ENCODE measurements at places on chromosomes 1 and 21.

- DNase-seq = no peak
Measured at GRCh38 chr1:174775621-174776020, 224.1 kb upstream of the CACYBP start.

GRCh38 chr1:93171549-93172034, 8.6 kb downstream of the TMED5 start:
- DNase-seq = no peak

DNA sequence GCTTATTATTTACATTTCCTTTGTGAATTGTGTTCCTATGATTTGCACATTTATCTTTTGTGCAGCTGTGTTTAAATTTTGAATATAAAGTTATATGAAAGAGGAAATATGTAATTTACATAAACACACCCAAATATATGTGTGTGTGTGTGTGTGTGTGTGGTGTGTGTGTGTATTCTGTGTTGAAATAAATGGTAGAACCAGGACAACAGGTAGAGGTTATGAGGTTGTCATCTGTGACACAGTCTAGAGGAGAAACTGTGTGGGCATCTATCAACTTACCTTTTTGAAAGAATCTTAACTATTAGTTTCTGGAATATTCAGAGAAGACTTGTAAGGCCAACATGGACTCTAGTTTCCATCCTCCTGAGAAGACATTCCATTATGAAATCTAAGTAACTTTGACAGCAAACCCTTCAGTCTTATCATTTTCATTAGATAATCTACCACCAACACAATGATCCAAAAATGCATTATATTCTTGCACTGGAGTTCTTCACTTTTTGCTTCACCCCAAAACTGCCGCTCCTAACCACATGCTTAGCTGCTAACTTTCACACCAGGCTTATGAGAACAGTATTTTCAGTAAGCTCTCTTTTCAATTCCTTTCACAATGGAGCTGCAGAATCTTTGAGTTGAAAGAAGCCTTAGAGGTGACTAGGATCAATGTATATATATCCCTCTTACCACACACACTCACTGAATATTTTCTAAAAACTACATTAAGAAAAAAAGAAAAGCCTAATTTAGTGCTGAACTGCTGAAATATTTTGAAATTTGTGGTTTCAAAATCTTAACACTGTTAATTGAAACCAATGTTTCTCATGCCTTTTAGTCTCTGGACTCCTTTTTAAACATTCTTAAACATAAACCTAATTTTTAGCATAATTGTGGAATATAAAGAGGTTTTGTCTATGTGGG, 21.8 kb downstream of the PTPRC start:
- DNase-seq = no peak

DNA sequence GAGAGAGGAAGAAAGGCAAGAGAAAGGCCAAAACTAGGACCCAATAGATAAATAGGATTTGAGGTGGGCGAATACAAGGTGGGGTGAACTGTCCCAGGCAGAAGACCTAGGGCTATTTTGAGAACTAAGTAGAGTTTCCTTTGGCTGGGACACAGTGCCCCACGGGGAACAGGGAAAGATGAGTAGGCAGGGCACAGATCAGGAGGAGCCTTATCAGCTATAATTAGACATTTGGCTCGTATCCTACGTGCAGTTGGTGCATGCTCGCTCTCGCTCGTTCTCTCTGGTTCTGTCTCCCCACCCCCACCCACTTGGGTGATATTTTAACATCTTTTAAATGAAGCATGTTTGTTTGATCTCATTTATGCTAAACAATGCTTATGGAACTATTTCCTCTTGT, 235.0 kb upstream of the JUN start:
- DNase-seq = no peak

DNA sequence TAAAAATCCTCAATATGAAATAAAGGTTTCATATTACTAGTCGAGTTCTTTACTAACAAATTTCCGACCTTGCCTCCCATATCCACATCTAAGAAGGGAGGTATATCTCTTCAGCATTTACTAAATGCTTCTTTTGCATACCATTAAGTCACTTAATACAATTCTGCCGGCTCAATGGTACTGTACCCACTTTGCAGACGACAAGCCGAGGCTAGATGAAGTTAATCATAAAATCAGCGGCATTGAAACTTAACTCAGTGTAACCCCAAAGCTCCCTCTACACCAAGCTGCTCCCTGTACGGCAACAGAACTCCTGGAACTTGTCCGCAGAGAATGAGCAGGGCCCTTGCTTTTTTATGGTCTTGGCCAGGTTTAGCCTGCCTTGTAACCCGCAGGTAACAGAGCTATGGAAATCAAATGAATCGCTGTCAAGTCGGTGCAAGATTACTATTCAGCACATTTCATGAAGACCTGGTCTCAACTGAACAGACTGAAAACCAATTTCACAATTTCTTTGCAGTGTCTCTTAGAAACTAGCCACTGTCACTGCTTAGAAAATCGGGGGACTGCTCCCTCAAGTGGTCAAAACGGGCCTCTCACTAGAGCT, 738 bp downstream of the INTS7 start:
- no peak for DNase-seq

GRCh38 chr1:152487871-152488270, 22.7 kb upstream of the LCE5A start:
- DNase-seq = no peak

GRCh38 chr1:76494807-76495206, 372.5 kb upstream of the ST6GALNAC5 start:
- no peak for DNase-seq

DNA sequence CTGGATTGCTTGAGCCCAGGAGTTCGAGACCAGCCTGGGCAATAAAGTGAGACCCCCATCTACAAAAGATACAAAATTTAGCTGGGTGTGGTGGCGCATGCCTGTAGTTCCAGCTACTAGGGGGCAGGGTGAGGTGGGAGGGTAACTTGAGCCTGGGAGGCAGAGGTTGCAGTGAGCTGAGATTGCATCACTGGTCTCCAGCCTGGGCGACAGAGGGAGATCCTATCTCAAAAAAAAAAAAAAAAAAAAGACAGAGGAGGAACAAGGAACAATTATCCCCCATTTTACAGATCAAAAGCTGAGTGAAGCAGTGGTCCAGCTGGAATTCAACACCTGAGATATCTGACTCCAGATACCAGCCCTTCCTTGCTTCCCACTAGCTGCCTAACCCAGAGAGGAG, 34.8 kb downstream of the L1TD1 start:
- no peak for DNase-seq

- DNase-seq = peak; percentile 9
Measured at GRCh38 chr1:111656086-111657017, 36.8 kb downstream of the RAP1A start.

GRCh38 chr1:119790451-119791198, 20.6 kb downstream of the REG4 start:
- DNase-seq = no peak

GRCh38 chr1:47659146-47659545, 221.3 kb downstream of the FOXD2 start:
- no peak for DNase-seq

DNA sequence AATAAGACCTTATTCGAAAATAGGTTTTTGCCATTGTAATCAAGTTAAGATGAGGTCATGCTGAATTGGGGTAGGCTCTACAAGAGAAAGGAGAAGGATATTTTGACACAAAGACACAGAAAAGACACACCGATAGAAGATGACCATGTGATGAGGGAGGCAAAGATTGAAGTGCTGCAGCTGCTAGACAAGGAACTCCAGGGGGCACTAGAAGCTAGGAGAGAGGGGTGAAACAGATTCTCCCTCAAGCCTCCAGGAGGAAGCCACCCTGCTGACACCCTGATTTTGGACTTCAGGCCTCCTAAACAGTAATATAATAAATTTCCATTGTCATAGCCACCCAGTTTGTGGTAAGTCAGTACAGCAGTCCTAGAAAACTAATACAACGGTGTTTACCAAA, 506.8 kb upstream of the CAMK1G start:
- no peak for DNase-seq

- no peak for DNase-seq
Measured at GRCh38 chr1:8089535-8090228, 63.6 kb upstream of the ERRFI1 start.

- DNase-seq = no peak
Measured at GRCh38 chr1:27979151-27979858, 19.5 kb downstream of the XKR8 start.

- DNase-seq = no peak
Measured at GRCh38 chr1:53577761-53578100, 118.5 kb downstream of the DMRTB1 start.

- DNase-seq = no peak
Measured at GRCh38 chr1:221251580-221251979, 372.3 kb downstream of the HLX start.

DNA sequence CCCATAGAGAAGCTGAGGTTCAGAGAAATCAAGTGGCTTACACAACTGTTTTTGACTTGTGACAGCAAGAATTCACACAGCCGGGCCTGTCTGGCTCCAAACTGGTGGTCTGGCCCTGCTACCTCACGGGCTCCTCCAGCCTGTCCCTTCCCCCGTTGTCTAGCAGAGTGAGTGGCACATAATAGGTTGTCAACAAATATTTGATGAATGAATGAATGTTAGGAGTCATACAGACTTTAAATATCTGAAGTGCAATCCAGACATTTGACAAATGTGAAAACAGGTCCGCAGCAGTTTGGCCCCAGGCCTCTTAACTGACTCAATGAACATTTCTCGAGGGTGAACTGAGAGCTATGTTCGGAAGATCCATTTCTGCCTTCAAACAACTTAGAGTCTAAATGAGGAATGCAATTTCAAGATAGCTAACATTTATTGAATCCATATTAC, 1.1 kb upstream of the RHOC start:
- DNase-seq = no peak

DNA sequence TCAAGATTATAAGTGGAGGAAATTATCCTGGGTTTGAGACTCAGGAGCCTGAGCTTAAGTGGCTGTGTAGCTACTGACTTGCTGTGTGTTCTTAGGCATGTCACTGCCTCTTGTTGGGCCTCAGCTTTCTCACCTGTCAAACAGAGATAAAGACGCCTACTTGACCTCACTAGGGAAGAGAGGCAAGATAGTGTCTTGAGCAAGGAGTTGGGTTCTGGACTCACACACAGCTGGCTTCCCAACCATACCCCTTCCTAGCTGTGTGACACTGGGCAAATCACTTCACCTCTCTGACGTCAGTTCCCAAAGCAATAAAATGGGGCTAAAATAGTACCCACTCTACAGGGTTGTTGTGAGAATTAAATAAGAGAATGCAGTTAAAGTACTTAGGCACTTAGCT, 11.6 kb upstream of the EPB41 start:
- DNase-seq = no peak

DNA sequence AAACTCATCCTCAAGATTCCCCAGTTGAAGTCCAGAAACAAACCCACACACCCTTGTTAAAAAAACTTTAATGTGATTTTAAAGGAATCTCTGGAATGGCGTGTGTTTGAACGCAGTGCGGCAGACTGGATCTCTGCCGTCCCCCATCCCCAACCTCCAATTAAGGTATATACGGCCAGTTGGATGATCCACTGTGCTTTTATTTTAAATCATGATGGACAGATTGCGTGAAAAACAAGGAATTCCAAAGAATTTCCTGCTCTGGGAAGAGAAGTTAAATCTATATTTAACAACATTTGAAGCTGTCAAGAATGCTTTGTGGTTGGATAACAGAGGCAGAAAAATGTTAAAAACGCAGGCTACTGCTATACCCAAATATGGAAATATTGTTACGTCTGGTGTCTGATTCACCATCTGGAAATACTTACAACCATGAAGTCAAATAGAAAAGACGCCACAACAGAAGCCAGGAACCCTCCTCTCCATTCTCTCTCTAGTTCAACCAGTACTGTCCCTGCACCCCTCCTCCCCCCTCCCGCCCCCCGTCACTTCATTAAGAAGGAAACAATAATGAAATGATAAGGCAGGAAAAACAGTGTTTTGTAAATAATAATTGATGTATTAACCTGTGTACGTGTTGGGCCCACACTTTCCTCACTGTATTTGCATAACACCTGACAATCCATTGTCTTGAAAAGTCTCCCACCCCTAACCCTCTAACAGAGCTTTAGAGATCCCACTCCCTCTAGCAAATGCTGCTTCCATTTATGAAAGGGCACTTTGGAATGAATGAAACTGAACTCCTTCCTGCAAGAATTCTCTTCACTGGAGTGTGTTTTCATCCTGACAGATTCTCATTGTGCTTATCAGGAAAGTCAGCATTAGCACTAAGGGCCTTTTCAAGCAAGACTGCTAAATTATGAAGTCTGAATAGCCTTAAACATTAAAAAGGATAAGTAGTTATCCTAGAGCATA, 2.0 kb upstream of the CCN1 start:
- no peak for DNase-seq

GRCh38 chr1:27863538-27863915, 8.8 kb upstream of the THEMIS2 start:
- DNase-seq = no peak

GRCh38 chr1:47921935-47922415, 75.2 kb downstream of the TRABD2B start:
- no peak for DNase-seq

- DNase-seq = peak; percentile 90
Measured at GRCh38 chr1:154335025-154335714, 9.8 kb downstream of the ATP8B2 start.

DNA sequence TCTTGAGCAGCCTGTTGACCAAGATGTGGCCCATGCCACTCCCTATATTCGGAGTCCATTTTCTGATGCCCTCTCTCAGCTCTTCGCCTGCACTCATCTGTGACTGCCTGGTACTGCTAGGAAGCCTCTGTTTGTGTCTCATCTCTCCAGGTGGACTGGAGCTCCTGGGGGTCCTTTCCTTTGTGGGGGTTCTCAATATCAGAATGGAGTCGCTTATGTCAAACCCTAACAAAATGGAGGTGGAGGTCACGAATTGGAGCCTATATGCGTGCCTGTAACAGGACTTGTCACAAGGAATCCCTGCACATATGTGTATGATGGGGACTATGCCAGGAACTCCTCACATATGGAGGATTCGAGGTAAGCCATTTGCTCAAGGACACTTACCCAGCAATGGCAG, 46.7 kb upstream of the ATP5PO start:
- no peak for DNase-seq

GRCh38 chr1:58753431-58753866, 30.4 kb downstream of the JUN start:
- no peak for DNase-seq

- no peak for DNase-seq
Measured at GRCh38 chr1:234564035-234565029, 45.6 kb downstream of the IRF2BP2 start.

DNA sequence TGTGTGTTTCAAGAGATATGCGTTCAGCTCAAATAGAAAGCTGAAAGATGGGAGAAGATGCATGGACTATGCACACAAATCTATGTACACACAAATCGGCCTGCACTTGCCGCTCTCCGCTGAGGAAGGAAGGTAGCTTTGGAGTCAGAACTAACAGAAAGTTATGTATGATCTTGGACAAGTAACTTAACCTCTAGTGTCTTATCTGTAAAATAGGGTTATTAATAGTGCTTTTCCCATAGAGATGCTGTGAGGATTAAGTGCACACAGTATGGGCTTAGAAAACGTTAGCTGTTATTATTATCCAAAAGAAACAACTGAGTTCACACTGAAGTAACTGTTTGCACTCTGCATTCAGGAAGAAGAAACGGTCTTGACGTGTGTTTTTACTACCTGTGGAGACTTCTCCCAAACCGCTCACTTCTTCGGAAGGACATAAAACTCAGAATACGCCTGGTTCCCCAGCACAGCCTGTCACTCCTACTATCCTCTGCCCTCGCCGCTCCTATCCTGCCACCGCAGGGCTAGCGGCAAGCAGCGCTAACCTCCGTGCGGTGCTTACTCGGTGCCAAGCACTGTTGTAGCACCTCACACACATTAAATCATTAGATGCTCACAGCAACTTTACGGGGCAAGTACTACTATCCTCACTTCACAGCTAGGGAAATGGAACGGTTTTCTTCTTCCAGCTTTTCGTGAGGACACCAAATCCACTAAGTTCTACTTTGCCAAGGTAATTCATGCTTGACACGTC, 1.3 kb downstream of the TGFBR3 start:
- peak; percentile 13 for DNase-seq

Measured in T-helper 9 cell (primary cell).